ENCODE measurements at places on chromosomes 5 and 9.
A peak's percentile ranks its signal among the peaks of the same experiment; 100 is the strongest.

DNA sequence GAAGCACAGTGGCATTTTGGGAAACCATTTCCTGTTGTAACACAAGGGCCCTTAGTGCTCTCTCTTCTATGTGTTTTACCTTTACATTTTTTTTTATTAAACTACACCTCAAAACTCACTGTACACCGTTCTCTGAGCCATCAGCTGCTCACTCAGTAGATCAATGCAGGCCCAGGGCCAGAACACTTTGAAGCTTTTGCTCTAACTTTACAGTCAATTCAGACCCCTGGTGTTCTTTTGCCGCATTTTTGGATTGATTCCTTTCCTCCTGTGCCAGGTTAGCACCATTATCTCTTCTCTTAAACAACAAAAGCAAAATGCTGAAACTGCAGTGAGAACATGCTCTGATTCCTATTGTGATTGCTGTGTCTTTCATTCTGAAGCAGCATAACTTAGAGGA is 269.8 kb upstream of the RGMB start:
- DNase-seq: no peak

DNA sequence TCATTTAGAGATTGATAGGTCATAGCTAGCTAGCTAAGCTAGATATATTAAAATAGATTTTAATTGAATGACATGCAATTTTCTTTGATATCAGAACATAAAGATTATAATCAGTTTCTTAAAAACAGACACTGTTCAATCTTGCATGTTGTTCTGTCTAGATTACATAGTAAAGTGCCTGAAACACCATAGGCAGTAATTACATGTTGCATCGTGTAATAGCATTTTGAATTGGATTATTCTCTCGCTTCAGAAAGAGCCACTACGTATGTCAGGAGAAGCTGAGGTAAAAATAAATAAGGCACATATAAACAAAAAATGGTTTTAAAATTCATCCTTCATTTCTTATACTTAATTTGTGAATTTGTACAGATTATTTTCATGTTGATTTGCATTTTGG is 148.0 kb upstream of the CDH12 start:
- DNase-seq: no peak

- no peak for DNase-seq
Measured at GRCh38 chr5:102991802-102992201, 128.1 kb downstream of the GIN1 start.

- DNase-seq: no peak
Measured at GRCh38 chr5:164060786-164061355, 555.5 kb downstream of the MAT2B start.

DNA sequence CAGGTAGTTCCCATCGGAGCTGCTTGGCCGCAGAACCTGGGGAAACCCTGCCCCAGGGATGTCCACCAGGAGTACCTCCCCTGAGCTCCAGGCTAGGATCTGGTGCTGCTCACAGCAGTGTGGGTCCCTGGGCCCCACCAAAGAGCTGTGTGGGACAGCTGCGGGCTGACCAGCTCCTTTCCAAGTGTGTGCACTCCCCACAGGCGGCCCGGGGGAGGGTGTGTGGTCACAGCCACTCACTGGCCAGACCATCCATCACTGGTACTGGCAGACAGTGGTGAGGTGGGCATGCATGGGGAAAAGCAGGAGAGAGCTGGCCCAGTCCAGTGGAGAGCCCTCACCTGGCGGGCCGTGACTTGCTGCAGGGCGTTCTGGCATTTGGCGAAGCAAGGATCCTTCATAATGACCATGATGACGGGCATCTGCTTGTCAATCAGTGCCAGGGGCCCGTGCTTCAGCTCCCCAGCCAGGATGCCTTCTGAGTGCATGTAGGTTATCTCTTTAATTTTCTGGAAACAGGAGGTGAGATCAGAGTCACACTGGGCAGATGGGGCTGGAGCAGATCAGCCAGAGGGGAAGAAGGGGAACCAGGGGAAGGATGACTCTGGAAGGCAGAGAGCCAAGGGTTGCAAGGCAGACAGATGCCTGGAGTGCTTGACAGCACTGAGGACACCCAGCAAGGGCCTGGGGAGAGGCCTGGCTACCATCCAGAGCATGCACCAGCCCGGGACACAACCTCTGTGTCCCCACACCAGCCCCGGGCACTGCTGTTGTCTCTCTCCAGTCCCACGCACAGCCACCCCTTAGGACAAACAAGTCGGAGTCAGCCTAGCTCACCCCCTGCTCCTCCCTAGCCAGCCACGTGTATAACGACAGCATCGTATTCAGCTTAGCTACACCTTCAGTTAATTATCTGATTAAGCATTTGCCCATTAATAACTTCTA is 12.8 kb upstream of the MAPK9 start:
- no peak for DNase-seq

DNA sequence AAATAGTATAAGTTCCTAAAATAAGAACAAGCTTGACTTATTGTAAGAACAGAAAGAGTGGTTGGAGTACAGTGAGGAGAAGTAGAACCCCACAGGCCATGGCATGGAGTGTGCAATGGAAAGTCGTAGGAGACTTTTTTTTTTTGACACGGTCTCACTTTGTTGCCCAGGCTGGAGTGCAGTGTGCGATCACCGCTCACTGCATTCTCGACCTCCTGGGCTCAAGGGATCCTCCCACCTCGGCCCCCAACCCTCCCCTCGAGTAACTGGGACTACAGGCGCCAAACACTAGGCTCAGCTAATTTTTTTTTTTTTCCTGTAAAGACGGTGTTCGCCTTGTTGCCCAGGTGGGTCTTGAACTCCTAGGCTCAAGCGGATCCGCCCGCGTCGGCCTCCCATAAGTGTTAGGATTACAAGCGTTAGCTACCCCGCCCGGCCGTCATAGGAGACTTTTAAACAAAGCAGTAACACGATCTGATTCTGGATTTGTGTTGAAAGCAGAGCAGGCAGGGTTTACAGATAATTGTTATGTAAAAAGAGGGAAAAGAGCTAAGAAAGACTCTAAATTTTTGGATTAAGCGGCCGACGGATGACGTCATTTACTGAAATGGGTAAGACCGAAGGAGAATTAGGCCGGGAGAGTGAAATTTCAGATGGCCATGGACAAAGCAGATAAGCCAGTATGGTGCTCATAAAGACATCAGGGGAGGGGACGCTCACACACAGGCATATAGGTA is 752 bp downstream of the TSTD2 start:
- DNase-seq: peak; percentile 52

GRCh38 chr5:167916261-167916691 is 375.2 kb upstream of the WWC1 start:
- DNase-seq: peak; percentile 41

DNA sequence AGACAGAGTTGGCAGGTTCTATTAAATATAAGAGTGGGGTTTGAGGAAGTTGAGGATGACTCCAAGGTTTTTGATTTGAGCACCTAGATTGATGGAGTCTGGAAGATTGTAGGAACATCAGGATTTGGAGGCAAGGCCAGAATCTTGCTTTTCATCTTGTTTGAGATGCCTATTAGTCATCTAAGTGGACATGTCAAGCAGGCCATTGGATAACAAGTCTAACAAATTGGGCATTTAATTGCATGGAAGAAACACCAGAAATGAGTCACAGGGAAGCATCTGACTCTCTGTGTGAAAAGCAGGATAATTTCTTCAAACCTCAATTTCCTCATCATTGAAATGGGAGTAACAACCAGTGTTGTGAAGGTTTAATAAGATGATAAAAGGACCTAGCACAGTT is 53.3 kb upstream of the ARL15 start:
- no peak for DNase-seq

GRCh38 chr9:135663451-135663770 is 302 bp downstream of the LCN9 start:
- DNase-seq: no peak

DNA sequence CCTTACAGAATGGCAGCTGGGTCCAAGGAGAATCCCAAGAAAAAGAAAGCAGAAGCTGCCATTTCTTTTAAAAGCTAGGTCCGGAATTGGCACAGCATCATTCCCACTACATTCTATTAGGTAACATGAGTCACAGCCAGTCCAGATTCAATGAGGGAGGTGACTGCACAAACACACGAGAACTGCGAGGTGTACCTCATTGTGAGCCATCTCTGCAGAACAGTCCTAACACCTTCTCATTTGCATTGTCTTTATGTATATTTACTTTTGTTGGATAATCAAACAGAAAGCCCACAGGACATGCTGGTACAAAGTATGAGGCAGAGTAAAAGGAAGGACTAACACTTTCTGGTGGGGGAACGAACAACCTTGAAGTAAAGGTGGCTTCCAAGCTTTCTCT is 14.6 kb upstream of the HABP4 start:
- no peak for DNase-seq

- DNase-seq: no peak
Measured at GRCh38 chr5:168792678-168793077, 213.5 kb upstream of the PANK3 start.

Data from epithelial cell of proximal tubule (primary cell).